ENCODE measurements at places on chromosomes 13 and 19.

DNA sequence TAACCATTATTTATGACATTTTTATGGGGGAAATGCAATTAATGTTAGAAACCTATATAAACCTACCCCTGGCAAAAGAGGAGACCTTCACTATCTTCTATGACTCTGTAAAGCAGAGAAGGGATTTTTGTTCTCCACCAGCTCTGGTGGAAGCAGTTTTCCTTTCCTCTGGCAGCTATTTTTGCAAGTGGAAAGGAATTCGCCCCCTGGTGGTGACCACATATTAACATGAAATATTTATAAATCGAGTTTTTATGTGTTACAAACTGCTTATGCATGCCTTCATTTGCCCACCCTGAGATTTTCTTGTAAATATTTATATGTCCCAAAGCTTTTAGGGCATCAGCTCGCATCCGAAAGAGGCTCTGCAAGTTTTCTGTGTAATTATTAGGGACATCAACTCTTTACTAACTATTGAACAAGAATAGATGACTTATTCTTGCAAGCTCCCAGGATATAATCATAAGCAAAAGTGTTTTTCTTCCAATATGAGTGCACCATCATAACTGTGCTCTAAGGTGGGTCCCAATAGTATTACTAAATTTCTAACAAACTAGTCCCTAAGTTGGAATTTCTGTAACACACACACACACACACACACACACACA lies 62.4 kb downstream of the SERTM1 start:
- peak; percentile 71 for DNase-seq

DNA sequence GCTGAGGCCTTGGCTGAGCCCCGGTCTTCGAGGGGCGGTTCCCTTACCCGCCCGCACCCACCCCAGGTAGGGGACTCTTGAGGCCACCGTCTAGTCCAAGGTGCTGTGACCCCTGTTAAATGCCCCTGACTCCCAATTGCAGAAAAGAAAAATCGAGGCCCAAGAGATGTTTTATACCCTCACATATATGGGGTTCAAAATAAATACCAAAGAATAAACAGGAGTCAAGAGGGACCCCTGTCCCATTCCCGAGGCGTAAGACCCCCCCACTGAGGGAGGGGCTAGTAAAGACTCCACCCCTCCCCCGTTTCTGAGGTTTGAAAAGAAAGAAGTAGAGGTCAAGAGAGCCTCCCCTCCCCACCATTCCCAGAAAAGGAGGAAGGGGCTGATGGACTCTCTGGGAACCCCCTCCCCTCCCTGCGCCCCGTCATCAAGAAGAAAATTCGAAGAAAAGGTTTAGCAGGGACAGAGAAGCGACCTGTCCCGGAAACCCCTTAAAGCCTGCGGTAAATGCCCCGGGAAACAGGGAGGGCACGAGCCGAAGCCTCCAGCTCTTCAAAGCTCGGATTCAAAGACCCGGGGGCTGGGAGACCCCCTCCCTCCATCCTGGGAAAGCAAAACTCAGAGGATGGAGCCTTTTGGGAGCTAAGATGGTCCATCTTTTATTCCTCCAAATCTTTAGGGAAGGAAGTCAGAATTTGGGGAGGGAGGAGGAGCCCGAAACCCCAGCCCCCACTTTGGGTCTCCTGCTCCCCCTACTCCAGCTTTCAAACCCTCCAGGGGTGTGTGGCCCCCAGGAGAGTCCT lies 755 bp upstream of the RAB3A start:
- no peak for DNase-seq

DNA sequence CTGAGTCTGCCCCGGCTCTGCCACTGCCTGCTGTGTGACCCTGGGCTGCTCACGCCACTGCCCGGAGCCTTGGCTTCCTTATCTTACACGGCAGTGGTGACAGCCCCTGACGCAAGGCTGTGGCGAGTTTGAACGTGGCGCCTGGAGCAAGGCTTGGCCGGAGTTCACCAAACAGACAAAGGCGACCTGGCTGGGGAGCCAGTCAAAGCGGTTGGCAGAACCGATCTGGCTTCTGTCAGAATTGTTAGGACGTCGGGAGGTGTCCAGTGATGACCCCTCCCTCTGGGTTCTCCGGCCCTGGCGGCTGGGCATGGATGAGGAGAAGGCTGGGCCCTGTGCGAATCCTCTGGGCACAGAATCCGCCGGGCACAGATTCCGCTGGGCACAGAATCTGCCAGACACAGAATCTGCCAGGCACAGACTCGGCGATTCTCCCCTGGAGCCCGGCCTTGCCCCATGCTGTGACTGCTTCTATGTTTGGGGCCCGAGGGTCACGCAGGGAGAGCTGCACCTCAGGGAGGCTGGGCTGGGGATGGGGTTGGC lies 11.7 kb upstream of the TMEM255B start:
- DNase-seq = no peak

DNA sequence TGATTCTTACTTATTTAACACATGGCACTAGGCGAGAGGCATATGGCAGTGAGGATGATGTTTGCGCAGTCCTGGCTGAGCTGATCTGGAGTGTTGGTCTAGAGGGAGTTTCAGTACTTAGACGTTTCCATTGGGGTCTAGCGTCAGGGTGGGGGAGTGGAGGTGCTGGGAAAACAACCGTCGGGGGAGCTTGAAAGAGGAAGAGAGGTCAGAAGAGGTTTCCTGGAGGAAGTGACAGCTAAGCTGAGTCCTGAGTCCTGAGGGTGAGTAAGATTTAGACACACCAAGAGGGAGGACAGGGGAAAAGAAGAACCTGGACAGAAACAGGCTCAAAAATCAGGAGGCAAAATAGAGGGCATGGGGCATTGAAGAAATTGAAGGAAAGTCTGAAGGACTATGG lies 81.4 kb downstream of the ALOX5AP start:
- peak; percentile 36 for DNase-seq

GRCh38 chr13:44667943-44668342 lies 91.8 kb upstream of the TSC22D1 start:
- DNase-seq = peak; percentile 28

- peak; percentile 91 for DNase-seq
Observed at GRCh38 chr19:47274071-47274890, at the start of gene INAFM1. Gene INAFM1 (plus strand): TSS chr19:47274885. CDS start chr19:47274920, 35 bp downstream.

GRCh38 chr19:5966215-5966614 lies 11.7 kb downstream of the RANBP3 start:
- no peak for DNase-seq

All from ELR (cell line).